AG08395 (cell line): ENCODE measurements at places on chromosomes 7 and 10.
A peak's percentile ranks its signal among the peaks of the same experiment; 100 is the strongest.

DNA sequence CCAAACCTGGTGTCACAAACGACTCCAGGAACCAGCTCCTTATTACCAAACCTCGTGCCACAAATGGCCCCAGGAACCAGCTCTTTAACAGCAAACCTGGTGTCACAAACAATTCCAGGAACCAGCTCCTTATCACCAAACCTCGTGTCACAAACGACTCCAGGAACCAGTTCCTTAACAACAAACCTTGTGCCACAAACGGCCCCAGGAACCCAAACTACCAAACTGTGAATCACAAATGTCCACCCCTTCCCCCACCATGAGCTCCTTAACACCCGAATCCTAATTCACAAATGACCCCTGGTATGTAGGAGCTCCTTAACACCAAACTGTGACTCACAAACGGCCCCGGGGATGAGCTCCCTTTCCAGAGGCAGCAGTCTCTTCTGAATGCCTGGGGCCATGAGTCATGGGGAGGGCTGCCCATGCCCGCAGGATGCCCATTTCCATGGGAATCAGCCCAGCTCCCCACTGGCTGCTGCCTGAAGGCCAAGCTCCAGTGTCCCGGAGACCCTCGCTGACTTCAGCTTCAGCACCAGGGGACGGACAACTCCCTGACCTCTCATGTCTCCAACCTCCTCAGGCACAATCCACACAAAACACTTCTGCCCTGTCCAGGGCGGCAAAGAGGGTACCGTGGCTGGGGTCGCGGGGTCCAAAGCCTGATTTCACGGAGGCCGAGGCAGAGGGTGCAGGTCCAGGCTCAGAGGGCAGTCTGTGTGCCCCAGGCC is 213.1 kb downstream of the ELFN1 start:
- peak; percentile 98 for DNase-seq

DNA sequence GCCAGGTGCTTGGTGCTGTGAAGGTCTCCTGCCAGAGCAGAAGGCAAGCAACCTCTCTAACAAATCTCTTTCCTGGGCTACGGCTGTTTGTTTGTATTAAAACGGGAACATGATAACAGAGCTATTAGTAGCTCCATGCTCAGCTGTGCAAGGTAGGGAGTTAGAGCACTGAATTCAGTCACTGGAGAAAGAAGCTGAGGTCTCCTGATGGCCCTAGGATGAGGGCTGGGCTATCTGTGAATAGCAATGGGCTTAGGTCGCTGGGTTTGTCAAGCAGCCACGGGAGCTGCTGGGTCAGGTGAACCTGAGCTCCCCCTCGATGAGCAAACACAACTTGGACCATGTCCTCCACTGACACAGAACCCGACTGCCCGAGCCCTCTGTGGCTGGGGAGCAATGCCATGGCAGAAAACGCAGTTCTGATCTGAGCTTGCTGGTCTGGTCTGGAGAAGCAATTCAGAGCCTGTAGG is 24.4 kb downstream of the TACC2 start:
- no peak for DNase-seq

GRCh38 chr7:119271147-119271779 is 1001.7 kb upstream of the KCND2 start:
- no peak for DNase-seq

DNA sequence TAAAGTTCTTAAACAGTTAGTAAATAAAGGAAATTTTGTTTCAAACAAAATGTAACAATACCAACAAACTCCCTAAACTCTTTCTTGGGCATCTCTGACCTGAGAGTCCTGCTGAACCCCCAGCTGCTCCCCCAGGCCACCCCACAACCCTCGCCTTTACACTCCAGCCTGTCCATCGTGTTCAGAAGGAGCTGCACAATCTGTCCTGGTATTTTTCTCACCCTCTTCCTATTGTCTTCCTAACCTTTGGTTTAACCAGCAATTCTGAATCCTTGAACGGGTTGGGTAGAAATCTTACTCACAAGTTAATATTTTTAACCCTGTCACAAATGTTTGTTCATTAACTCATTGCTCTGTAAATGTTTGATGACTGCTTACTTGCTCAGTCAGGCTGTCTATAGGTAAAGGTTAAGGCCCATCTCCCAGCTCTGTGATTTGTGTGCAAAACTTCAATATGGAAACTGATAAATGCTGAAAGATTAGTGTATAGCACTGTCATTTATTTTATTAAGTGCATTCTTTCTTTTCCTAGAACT is 16.8 kb downstream of the SFRP4 start:
- no peak for DNase-seq

- no peak for DNase-seq
These were observed 19.2 kb upstream of the PLEKHS1 start for GRCh38 chr10:113732160-113732881.

DNA sequence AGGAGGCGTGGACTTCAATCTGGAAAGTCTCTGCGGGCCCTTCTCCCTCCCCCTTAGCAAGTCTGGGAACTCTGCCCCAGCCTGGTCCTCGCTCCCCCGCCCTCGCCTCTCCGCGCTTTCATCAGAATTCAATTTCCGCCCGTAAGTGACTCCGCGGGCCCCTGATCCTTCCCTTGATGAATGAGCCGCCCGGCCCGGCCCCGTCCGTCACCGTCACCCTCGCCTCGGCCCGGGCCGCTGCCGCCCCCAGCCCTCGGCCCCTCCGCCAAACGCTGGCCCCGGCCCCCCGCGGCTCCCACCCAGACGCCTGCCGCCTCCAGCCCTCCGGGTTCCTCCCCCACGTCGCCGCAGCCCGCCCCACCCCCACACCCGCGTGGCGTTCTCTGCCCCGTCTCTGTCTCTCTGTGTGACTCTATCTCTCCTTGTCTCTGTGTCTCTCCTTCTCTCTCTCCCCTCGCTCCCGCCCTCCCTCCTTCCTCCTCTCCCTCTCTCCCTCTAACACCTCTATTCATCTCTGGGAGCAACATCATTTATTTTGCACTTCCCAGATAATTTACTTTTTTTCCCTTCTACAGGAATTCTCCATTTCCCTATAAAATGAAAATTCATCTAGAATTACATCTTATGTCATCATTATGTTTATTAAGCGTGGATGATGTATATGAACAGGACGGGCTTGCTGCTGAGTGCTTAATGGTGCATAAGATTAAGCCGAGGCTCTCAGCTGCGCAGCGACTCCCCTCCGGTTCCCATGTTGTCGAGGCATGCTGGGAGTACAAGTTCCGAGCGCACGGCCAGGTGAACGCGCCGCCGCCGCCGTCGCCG is 91.2 kb upstream of the PAX2 start:
- peak; percentile 20 for DNase-seq

- no peak for DNase-seq
These were observed 71.4 kb downstream of the ELMO1 start for GRCh38 chr7:37377231-37377630.

- DNase-seq, result no peak
These were observed 99.3 kb upstream of the RPA3 start for GRCh38 chr7:7817748-7818147.

GRCh38 chr7:99380823-99381663 is 6.5 kb downstream of the ARPC1B start:
- no peak for DNase-seq

- DNase-seq, result no peak
These were observed 102.9 kb downstream of the TAX1BP1 start for GRCh38 chr7:27842851-27843250.
